ENCODE measurements at places on chromosomes 4 and X. TPM values are rescaled to one million over a fixed set of nuclear protein-coding genes. Genes with fewer than 3 reads are reported as not detected.

CCNB3 gene
- 0.42 TPM for total RNA-seq

C4orf51 gene
- not detected for total RNA-seq

SLC10A4 gene
- total RNA-seq = 7.8 TPM

SYNPO2 gene
- total RNA-seq = 1.1 TPM

FGD1 gene
- total RNA-seq = 7.6 TPM

GPR119 gene
- total RNA-seq = not detected

SPON2 gene
- total RNA-seq = 0.20 TPM

SPANXA2 gene
- not detected for total RNA-seq

PITX2 gene
- 1.1 TPM for total RNA-seq

FABP2 gene
- not detected for total RNA-seq

SERTM2 gene
- not detected for total RNA-seq

COL4A6 gene
- 17.1 TPM for total RNA-seq

TEX13C gene
- not detected for total RNA-seq

WAS gene
- total RNA-seq = 0.21 TPM

BEND4 gene
- total RNA-seq = not detected

PCSK1N gene
- total RNA-seq = 42.9 TPM

Data from A549 treated with CORT108297 at 1 μM for 4 hours (cell line).